ENCODE measurements at places on chromosomes 6 and 20.
A peak's percentile ranks its signal among the peaks of the same experiment; 100 is the strongest.

DNA sequence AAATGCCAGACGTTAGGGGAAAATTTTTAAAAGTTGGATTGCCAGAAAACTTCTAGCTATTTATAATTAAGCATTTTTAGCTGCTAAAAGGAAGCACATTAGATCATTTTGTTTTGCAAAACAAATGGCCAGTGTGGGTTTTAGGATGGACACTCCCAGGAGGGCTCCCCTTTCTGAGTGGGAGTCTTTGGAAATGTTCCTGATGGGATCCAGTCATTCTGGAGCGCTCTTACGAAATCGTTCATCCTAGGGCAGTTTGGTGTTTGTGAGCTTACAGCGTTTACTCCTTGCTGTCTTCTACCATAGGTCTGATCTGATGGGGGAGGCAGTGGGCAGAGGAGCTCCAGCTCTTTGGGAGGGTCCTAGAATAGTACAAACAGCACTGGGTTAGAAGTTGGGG lies 14.7 kb downstream of the GNAS start:
- DNase-seq = no peak

- DNase-seq = no peak
These were observed 67.7 kb upstream of the NOTCH4 start for GRCh38 chr6:32291543-32291942.

DNA sequence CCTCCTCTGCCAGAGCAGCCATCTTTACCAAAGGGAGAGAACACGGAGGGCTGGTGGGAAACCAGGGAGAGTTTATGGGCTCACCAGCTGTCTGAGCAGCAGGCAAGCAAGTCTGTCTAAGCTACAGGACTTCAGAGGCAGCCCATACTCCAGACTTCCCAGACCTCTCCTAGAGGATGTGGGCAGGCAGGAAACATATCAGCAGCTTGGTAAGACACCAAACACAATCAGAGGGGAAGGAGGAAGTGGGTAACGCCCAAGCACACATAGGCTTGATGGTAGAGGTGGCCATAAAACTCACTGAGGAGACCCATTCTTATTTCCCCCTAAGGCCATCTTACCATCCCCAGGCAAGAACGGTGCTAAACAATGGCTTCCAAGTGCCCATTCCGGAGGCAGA lies 143.1 kb upstream of the ARID1B start:
- DNase-seq = no peak

DNA sequence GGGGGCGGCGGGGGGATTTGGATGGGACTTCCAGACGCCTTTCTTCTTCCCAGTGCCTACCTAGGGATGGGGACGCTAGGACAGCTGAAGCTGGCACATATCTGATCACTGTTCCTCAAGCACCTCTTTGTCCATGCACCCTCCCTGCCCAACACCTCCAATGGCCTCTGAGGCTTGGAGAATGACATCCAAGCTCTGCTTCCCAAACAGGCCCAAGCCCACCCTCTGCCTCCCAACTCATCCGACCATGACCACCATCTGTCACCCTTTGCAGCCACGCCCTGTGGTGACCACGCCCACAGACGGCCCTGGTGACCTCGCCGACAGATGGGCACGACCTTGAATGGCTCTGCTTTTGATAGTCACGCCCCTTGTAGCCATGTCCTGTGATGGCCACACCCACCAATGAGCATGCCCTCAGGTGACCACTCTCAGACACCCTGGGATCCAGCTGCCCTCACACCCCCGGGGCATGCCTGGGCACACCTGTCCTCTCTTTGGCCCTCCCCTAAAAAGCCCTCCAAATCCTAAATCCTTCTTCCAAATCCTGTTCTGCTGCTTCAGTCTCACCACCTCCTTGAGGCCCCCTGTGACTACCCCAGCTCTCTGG lies 51.0 kb downstream of the SSR1 start:
- peak; percentile 53 for DNase-seq

DNA sequence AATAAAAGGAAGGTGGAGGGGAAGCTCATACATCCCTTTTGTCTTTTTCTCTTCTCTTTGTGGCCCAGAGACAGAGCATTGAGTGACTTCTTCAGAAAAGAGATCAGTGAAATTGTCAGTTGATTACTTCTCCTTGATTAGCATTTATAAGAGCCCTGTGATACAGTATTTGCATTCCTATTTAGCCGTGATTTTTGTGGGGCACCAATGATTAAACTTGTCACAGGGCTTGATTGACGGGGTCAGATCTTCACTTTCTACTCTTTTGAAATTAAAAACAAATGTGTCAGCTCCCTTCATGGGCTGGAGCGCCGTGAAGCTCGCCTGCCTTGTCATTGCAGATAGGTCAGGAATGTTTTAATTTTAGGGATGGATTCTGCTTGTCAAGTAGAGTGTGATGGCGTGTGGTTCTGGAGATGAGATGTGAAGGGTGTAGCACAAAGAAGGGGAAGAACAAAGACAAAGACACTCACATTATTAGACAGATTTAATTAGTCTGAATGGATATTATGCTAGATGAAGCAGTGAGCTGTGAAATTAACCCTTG lies 166.8 kb downstream of the ZNF217 start:
- no peak for DNase-seq

- no peak for DNase-seq
These were observed 51.6 kb downstream of the UBE2V1 start for GRCh38 chr20:50061151-50062005.

GRCh38 chr6:165864218-165864617 lies 201.2 kb upstream of the PDE10A start:
- no peak for DNase-seq

GRCh38 chr20:4102381-4102780 lies 87.0 kb upstream of the RNF24 start:
- no peak for DNase-seq

DNA sequence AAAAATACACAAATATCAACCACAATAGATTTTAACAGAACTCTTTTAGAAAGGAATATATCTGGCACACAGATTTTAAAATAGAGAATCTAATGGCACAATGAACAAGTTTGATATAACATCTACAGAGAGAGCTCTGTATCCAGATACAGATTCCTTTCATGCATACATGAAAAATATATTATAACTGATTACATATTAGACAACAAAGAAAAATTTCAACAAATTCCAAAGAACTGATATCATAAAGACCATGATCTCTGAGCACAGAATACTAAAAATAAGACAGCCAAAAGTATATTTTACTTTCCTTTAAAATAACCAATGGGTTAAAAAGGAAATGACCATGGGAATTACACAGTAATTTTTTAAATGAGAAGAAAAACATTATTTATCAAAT lies 74.1 kb upstream of the MAP7 start:
- no peak for DNase-seq

DNA sequence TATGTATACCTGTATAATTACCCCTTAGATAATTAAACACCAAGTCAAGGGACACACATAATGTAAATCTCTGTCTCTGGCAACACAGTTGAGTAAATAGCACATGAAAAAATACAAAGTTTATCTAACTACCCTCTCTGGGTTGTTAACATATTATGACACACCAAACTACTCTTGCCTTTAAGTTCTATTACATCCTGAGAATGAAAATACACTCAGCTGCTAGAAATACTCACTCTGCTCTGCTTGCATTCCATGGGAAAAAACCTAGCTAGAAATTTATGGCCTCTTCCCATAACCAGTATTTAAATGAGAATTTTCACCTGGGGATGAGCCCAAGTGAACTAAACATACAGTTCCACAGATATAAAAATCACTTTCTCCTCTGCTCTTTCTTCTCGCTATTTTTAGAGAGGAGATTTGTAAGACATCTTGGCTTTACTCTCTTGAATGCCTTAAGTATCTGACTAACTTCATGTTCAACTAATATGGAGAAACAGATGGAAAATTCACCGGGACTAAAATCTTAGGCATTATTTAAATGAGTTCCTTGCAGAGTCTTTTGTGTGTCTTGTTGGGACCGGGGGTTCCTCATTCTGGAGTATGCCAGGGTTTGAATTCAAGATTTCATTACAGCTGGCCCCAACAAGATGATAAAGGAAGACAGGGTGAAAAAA lies 140.9 kb downstream of the GJA10 start:
- DNase-seq = no peak

DNA sequence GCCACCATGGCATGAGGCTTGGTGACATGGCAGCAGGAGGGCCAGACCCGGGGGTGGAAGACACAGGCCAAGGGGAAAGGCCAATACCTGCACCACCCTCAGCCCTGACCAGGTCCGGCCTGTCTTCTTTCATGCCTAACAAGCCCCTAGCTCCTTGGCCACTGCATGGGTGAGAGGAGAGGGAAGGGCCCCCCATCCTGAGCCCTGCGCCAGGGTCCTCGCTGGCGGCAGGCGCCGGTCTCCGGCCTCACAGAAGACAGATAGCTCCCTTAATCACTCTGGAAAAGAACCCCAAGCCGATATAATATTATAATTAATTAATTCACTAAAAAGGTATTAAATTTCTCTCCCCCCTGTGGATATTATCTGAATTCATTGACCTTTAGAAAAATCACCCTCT lies 41.4 kb downstream of the MDFI start:
- DNase-seq = no peak

- DNase-seq = no peak
These were observed 971.1 kb upstream of the MAN1A1 start for GRCh38 chr6:120320481-120321162.

- DNase-seq = no peak
These were observed 44.1 kb upstream of the GCM1 start for GRCh38 chr6:53192682-53193188.

DNA sequence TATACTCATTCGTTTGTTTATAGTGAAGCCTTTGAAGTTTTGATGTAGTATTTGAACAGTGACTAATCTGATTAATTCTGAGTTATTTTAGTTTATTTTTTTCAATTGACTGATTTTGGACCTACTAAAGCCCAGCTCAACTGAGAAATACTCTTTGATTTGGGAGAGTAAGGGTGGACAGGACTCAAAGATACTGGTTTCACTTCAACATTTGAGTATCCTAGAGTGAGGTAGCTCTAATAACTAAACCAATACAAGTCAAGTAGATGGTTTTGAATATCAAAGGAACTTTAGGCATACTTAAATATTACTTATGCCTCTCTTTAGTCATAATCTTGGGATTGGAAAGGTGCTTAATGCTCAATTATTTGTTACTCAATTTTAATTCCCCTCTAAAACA lies 65.6 kb downstream of the ZNF292 start:
- no peak for DNase-seq

DNA sequence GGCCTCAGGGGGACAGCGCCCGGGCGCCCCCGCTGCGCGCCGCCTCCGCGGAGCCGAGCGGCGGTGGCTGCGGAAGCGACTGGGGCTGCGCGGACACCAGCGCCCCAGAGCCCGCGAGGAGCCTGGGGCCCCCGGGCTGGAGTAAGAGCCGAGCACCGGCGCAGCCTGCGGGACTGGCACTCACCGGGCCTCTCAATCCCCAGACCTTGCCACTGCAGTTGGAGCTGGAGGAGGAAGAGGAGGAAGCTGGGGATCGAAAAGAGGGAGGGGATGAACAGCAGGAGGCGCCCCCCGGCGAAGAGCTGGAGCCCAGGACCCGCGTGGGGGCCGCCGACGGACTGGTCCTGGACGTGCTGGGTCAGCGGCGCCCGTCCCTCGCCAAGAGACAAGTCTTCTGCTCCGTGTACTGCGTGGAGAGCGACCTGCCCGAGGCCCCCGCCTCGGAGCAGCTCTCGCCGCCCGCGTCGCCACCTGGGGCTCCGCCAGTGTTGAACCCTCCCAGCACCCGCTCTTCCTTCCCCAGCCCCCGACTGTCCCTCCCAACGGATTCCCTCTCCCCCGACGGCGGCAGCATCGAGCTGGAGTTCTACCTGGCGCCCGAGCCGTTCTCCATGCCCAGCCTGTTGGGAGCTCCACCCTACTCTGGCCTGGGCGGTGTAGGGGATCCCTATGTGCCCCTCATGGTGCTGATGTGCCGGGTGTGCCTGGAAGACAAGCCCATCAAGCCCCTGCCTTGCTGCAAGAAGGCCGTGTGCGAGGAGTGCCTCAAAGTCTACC lies 590 bp downstream of the RNF217 start:
- DNase-seq = peak; percentile 61

DNA sequence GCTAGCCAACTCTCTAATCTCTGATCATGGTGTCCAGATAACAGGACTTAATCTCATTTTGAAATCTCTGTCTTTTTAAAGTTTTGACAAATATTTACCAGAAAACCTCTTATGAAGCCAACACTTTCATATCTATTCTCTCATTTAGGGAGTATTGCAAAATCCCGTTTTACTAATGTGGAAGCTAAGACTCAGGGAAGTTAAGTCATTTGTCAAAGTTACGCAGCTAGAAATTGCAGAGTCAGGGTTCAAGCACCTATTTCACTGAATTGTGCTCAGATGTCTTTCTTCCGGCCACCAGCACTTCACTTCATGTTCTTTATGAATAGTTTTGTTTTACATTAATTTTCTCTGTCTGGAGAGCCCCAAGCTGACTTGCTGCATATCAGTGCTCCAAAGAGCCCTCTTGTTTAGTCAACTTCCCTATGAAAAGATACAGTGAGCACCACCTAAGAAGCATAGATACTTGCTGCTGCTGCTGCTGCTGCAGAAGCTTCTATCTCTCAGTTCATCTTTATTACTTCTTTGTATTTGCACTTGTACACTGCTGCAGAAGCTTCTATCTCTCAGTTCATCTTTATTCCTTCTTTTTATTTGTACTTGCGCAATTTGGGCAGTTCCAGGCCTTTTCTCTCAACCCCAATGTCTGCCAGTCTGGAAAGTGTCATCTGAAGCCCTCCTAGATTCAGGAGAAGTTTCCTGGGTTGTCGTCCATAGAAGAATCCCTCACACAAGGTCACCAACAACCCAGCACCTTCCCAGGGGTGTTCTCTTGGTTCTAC lies 329.7 kb downstream of the MAFB start:
- DNase-seq = no peak

DNA sequence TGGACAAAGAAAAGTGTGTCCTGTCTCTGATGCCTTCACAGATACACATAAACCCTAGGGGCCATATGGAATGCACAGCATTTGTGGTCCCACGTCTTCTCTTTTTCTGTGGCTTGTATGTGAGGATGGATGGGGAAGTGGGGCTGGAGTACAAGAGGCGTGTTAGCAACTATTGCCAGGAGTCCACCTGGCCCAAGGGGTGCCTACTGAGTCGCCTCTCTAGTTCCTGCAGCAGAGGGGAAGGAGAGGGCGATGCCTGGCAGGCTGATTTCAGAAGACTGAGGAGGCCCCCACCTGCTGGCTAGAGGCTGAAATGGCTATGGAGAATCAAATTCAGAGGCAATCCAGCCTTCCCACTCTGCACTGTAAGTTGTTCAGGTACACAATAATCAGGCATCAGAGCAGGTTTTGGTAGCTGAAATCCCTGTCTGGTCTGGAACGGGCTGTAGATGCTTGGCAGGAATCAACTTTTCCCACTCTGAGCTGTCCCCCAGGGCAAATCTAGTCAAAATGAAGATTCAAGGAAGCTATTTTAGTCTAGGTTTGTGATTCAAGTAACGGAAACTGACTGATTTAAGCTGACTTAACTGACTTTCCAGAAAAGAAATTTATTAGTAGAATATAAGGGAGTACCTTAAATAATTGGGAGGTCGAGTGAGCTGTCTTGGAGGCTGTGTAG lies 14.9 kb upstream of the PPARD start:
- peak; percentile 54 for DNase-seq

GRCh38 chr6:139007428-139007827 lies 19.4 kb upstream of the REPS1 start:
- DNase-seq = no peak
